Dorsolateral prefrontal cortex (tissue), 122 donors: ENCODE measurements at places on chromosomes 1 and 21.
A peak's percentile ranks its signal among the peaks of the same experiment; 100 is the strongest.

- no peak for DNase-seq
Observed at GRCh38 chr21:38810034-38810825, 4.5 kb downstream of the ETS2 start.

GRCh38 chr1:35605071-35605866, 32.2 kb downstream of the TFAP2E start:
- no peak for DNase-seq

DNA sequence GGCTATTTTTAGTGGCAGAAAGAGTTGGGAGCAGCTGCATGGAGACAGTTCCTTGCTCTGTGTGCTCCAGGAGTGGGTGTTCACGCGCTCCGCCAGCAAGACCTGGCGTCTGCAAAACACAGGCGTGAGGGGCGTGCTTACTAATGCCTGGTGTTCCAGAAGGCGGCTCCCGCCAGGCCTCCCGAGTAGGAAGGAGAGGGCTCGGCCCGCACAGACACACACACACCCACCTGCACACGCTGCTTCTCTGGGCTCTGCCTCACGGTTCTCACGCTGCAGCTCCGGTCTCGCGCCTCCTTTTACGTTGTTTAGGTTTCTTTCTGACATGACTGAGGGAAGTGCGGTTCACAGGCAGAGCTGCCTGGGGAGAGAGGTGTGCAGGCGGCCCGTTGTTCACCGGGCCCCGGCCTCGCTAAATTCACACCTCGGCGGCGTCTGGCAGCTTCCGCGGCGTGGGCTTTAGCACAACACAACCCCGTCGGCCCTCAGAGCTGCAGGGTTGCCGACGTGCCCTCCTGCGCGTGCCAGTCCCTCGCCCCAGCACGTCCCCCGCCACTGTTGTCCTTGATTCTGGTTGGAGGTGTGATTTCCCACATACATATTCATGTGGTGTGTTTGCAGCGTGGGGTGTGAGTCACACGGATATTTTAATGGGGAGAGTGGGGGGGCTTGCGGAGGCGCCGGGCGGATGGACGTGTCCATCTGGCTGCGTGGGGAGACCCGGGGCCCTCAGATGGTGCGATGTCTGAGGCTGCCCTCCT, 77.0 kb downstream of the SKI start:
- peak; percentile 79 for DNase-seq

DNA sequence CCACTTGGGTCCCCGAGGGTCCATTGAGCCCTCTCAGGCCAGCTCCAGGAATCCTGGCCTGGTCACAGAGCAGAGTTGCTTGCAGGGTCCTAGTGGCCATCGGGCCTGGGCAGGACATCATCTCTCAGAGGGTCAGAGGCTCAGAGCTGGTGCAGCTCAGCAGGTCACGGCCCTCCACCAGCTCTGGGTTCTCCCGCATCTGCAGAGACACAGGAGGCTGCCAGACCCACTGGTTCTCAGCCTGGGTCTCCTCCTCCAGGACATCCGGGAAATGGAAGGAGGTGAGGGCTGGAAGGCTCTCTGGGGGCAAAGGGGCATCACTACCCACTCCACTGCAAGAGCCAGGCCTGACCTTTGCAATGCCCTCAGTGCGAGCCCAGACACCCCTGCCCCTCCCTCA, 6.5 kb downstream of the TMEM54 start:
- DNase-seq = peak; percentile 44

- peak; percentile 45 for DNase-seq
Observed at GRCh38 chr1:236888903-236889302, 93.8 kb downstream of the MTR start.

GRCh38 chr1:82323144-82323841, 522.6 kb downstream of the ADGRL2 start:
- no peak for DNase-seq

DNA sequence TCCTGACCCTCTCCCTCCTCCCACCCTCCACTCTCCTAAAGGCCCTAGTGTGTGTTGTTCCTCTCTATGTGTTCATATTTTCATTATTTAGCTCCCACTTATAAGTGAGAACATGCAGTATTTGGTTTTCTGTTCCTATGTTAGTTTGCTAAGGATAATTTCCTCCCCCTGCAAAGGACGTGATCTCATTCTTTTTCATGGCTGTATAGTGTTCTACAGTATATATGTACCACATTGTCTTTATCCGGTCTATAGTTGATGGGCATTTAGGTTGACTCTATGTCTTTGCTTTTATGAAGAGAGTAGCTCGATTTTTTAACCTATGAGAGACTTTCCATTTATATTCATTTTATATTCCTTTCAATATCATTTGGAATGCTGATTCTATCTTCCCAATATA, 7.9 kb upstream of the PTBP2 start:
- no peak for DNase-seq

DNA sequence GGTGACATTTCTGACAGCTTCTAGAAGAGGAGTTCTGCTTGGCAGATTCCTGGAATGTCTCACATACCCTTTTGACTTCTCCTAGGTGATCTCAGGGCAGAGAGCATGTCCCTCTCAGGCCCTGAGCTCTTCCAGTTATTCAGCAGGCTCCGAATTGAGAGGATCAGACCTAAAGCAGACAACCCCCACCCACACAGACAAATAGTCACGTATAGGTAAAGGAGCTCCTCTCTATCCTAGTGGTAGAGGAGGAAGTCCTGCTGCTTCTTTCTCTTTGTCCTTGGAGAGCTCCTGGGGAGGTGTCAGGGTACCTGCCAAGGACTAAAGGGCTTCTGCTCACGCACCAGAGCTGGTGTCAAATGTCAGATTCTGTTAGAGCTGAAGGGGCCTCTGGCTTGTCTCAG, 128.1 kb downstream of the IER5 start:
- no peak for DNase-seq
